ENCODE measurements at places on chromosomes 16 and 17. TPM values are rescaled to one million over a fixed set of nuclear protein-coding genes. Genes with fewer than 3 reads are reported as not detected.

Gene NPIPB2
- 6.2 TPM for total RNA-seq

DNA sequence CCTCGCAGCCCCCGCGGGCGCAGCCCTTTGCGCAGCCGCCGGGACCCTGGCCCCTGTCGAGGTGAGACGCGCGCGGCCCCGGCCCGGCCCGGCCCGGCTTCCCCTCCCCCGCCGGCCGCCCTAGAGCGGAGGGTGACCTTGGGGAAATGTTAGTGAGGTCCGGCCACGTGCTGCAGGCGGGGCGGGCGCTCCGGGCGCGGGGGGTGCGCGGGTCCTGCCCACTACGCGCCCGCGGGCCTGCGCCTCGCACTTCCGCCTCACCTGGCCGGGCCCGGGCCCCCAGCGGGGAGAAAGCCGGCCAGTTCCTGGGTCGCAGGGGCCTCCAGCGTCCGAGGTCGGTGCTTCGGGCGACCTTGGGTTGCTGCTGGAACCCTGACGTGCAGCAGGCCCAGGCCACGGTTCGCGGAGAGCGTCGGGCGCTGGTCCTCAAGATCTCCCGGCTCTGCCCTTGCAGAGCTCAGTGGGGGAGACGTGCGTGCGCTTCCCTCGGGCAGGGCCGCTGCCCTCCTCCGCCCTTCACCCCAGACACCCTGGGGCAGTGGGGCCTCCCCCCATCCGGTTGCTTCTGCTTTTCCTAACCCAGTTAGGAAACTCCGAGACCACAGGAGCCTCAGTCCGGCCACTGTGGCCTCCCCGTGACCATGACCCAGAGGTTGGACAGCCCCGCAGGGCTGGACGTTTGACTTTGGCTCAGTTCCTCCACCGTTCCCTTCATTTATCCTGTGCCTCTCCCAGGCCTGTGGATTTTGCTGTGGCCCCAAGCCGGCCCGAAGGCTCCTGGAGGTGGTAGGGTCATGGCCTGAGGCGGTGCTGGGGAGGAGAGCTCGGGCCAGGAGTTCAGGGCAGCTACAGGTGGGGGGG, 791 bp downstream of the MCRIP2 start:
- H3K36me3 ChIP-seq: peaks cover 11% of the 10 kb centered on the region
- H3K4me3 ChIP-seq: peak overlapping the region; percentile 83
- peak; percentile 63 for DNase-seq
- peaks cover 19% of the 10 kb centered on the region for H3K4me1 ChIP-seq
- no peaks in the 10 kb centered on the region for H3K27me3 ChIP-seq

GRCh38 chr17:55462711-55463110, 41.1 kb upstream of the MMD start:
- H3K36me3 ChIP-seq: no peaks in the 10 kb centered on the region
- H3K27me3 ChIP-seq: no peaks in the 10 kb centered on the region
- H3K4me3 ChIP-seq: no peak overlapping the region
- H3K4me1 ChIP-seq: peaks cover 15% of the 10 kb centered on the region
- no peak for DNase-seq
- no peak overlapping the region for H3K27ac ChIP-seq

- no peaks in the 10 kb centered on the region for H3K36me3 ChIP-seq
- H3K27me3 ChIP-seq: no peaks in the 10 kb centered on the region
- DNase-seq: no peak
- H3K4me3 ChIP-seq: no peak overlapping the region
- no peaks in the 10 kb centered on the region for H3K4me1 ChIP-seq
- H3K27ac ChIP-seq: no peak overlapping the region
Observed at GRCh38 chr16:78866521-78866920, 734.0 kb downstream of the MAF start.

Gene CD7
- total RNA-seq: 293 TPM

Gene CCL8
- total RNA-seq: not detected

Gene KRTAP1-1
- total RNA-seq: not detected

- peaks cover 35% of the 10 kb centered on the region for H3K27me3 ChIP-seq
- peaks cover 21% of the 10 kb centered on the region for H3K4me1 ChIP-seq
- DNase-seq: no peak
- no peak overlapping the region for H3K4me3 ChIP-seq
- no peak overlapping the region for H3K27ac ChIP-seq
Observed at GRCh38 chr17:31918701-31919128, 17.2 kb upstream of the UTP6 start.

DNA sequence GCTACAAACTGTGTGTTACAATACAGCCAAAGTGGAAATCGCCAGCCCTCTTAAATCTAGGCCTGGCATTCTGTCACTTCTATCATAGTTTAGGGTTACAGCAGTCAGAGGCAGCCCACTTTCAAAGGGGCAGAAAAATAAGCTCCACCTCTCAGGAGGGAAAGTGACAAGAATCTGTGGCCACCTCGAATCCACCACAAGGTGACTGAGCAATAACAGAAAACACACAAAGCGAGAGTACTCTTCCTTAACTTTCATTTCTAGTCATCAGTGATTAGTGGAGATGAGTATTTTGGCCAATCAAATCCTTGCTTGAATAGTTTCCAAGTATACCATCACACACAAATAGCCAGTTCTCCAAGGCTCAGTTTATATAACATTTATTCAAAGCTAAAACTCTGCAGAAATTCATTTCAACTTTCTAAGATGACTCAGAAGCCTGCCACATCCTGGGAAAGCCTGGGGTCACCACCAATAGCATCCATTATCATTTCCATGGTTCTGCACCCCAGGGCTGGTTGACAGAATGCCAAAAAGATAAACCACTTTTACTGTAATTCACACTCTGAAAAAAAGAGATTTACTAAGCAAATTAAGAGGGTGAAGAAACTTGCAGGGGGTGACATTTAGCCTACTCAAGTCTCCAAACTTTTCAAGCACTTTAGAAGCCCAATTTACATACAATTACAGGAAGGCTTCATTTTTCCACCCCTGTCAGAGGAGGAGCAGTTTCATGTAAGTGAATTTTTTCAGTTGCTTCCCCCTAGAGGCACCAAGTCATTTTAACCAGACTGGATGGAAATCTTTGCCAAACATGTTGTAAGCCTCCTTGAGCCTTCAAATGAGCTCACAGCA, 66.8 kb downstream of the SALL1 start:
- H3K4me1 ChIP-seq: no peaks in the 10 kb centered on the region
- no peak overlapping the region for H3K4me3 ChIP-seq
- DNase-seq: no peak
- H3K27me3 ChIP-seq: peaks cover 7% of the 10 kb centered on the region

- peaks cover 17% of the 10 kb centered on the region for H3K4me1 ChIP-seq
- H3K27me3 ChIP-seq: peaks cover 93% of the 10 kb centered on the region
- H3K4me3 ChIP-seq: no peak overlapping the region
- no peaks in the 10 kb centered on the region for H3K36me3 ChIP-seq
- DNase-seq: no peak
Observed at GRCh38 chr17:37741341-37742115, 3.3 kb downstream of the HNF1B start.

GRCh38 chr17:36613155-36613554, 11.8 kb downstream of the MRM1 start:
- no peak overlapping the region for H3K27ac ChIP-seq
- no peak overlapping the region for H3K4me3 ChIP-seq
- no peak for DNase-seq
- no peaks in the 10 kb centered on the region for H3K27me3 ChIP-seq

DNA sequence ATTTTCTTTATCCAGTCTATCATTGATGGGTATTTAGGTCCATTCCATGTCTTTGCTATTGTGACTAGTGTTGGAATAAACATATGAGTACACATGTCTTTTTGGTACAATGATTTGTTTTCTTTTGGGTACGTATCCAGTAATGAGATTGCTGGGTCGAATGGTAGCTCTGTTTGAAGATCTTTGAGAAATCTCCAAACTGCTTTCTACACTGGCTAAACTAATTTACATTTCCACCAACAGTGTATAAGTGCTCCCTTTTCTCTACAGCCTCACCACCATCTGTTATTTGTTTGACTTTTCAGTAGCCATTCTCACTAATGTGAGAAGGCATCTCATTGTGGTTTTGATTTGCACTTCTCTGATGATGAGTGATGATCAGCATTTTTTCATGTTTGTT, 103.7 kb downstream of the GOSR1 start:
- H3K4me1 ChIP-seq: no peaks in the 10 kb centered on the region
- H3K27ac ChIP-seq: no peak overlapping the region
- H3K27me3 ChIP-seq: no peaks in the 10 kb centered on the region
- DNase-seq: no peak
- H3K4me3 ChIP-seq: no peak overlapping the region

Measured in activated naive CD8-positive, alpha-beta T cell treated with anti-CD3 and anti-CD28 coated beads for 36 hours (primary cell).